Right lung (tissue), 10 donors: ENCODE measurements at places on chromosomes 4 and X. TPM values are rescaled to one million over a fixed set of nuclear protein-coding genes. Genes with fewer than 3 reads are reported as not detected.

MAB21L2 gene
- not detected for polyA plus RNA-seq

DNA sequence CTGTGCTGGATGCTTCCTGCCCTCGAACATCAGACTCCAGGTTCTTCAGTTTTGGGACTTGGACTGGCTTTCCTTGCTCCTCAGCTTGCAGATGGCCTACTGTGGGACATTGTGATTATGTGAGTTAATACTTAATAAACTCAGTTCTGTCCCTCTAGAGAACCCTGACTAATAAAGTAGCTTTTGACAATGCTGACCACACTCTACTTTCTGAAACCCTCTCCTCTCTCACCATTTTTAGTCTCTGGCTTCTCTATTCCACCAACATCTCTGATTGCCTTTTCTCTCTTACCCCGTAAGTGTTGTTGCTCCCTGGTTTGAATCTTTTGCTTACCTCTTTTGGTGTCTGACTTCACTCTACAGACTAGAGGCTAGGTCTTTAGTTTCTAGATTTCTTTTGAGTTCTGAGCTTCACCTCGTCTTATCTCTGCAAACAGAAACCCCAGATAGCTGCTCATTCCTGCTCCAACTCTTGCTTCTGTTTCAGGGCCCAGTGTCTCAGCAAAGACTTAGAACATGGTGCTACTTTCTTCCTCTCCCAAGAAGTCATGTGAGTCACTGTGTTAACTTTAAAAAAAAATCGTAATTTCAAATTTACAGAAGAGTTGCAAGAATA lies 11.4 kb downstream of the TMSB4X start:
- DNase-seq, result no peak

DNA sequence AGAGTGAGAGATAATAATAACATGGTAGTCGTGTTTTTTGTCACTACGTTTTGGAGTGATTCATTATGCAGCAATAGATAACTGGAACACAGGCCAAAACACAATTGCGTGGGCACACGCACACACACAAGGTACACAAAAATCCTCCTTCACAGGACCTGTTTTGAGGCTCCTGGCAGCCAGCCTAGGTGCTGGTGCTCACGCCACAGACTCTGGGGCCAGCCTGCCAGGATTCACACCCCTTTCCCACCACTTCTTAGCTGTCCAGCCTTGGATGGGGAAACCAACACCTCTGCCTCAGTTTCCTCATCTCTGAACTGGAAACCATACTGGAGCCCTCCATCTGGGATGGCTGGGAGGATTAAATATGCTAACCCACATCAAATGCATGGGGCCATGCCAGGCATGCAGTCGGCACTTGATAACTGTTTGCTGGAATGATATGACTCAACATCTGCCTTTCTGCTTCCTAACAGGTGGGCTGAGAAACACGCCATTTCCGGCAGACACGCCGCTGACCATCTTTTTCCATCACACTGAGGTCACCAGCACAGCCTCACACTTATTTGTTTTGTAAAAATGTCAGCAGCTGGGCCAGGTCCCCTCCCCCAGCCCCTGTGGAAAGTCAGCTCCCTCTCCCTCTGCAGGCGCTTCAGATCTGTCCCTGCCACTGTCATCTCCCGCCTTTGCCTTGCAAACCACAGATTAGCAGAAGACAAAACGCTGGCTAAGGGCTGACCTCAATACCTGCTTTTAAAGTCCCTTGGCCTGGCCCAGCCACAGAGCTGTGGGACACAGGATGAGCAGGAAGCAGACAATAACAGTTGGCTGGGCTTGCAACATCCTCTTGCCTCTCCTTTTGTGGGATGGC lies 237.5 kb downstream of the BCOR start:
- peak; percentile 49 for DNase-seq

DNA sequence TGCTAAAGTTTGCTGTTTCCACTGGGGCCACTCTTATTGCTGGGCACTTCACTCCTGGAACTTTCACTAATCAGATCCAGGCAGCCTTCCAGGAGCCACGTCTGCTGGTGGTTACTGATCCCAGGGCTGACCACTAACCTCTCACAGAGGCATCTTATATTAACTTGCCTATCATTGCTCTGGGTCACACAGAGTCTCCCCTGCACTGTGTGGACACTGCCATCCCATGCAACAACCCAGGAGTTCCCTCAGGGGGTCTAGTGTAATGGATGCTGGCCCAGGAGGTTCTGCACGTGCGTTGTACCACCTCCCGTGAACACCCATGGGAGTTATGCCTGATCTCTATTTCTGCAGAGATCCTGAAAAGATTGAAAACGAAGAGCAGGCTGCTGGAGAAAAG lies 41.8 kb upstream of the IQSEC2 start:
- no peak for DNase-seq

- no peak for DNase-seq
These were observed 453.1 kb downstream of the CCSER1 start for GRCh38 chr4:90580326-90580725.

BCAP31 gene
- polyA plus RNA-seq, result 139 TPM

UGT2B11 gene
- 0.74 TPM for polyA plus RNA-seq

GRCh38 chr4:98816386-98816785 lies 112.5 kb downstream of the EIF4E start:
- DNase-seq, result no peak

DNA sequence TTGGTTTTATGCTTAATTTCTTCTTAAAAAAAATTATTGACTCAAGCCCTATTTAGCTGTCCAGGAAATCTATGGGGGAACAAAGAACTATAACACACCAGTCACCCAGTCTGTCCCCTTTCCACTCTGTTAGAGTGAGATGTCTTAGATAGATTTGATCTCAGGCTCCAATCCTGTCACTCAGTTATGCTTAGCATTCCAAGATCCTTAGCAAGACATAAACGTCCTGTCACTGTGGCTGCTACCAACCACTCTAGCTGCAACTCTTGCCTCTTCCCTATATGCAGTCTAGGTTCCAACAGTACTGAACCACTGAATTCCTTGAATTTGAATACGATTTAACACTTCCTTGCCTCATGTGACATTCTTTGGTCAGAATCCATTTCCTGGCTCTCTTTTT lies 241.9 kb upstream of the NWD2 start:
- no peak for DNase-seq

ZDHHC15 gene
- polyA plus RNA-seq, result 7.1 TPM

GRCh38 chr4:101977076-101977475 lies 186.5 kb downstream of the BANK1 start:
- no peak for DNase-seq

GRCh38 chr4:158169931-158170690 lies 2.7 kb downstream of the GASK1B start:
- DNase-seq, result no peak

DNA sequence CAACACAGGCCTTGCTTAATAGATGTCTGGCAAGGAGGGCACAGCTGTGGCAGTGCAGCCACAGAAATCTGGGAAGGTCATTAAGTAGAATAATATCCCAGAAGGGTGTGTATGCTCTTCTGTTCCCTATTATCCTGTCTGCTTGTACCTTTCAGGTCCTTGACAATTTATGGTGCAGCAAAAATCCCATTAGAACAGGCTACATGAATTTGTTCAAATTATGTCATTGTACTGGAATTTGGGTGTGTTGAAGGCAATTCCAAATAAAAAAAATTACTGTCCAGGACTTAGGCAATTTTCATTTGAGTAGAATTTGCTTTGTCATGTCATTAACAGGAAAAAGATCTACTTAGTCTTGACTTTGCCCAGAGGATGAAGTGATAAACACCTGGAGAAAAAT lies 192.1 kb downstream of the IDS start:
- DNase-seq, result no peak

DNA sequence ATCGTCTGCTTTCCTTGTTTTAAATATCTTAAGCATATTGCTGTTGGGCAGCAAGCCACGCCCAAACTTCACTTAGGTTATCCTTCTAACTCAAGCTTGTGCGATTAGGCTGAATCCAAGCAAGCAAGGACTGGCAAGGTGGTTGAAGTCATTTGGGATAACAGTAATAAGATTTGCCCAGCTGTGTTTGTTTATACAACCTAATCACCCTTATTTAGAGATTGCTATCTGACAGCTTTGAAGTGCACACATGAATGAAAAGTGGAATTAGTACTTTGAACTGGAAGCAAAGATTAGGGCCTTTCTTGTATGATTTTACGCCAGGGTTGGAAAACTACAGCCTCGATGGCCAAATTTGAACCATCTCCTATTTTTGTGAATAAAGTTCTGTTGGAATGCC lies 182.1 kb downstream of the ASB9 start:
- no peak for DNase-seq

- no peak for DNase-seq
These were observed 309.4 kb downstream of the ARHGAP24 start for GRCh38 chr4:85784348-85784747.

DNA sequence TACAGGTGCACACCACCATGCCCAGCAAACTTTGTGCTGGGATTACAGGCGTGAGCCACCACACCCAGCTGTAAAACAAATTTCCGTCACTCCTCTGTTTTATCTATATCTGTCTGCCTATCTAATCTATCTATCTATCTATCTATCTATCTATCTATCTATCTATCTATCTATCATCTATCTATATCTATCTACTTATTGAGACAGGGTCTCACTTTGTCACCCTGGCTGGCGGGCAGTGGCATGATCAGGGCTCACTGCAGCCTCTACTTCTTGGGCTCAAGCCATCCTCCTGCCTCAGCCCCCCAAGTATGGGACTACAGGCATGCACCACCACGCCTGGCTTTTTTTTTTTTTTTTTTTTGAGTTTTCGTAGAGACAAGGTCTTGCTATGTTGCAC lies 20.6 kb downstream of the AKAP14 start:
- DNase-seq, result no peak

DNA sequence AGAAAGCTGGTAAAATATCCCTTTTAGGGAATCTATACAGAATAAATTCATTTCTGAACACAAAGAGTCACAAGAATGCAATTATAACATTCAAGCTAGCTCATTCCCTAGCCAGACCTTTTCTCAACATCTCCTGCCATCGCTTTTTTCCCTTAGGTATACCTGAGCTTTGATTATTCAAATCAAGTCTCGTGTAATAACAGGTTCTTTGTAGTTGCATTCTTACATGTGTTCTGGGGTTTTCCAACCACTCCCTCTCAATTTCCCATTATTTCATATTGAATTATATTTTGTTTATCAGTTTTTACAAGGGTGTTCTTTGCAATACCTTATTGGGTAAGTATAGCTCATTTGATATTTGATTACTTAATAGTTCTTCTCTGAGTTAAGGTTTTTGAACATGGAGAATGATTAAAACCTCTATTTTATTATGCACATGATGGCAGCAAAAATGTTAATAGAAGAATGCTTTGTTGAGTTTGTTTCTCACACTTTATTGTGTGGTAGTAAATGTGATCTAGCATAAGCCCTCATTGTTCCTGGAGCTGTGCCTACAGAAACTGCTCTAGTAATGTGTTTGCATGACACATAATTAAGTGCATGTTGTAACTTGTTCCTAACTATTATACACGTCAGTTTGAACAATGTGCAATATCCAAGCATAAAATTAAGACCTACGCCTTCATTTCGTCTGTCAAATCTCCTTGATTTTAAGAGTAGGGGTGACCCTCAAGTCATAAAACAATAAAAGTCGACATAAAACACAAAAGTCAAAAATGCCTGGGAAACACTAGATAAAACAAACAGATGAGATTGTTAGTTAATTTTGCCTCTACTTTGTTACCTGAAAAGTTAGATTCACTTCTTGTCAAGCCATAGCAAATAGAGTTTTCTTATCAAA lies 124.0 kb upstream of the POF1B start:
- DNase-seq, result no peak

UGT2A3 gene
- polyA plus RNA-seq, result 5.3 TPM

GRCh38 chrX:133461231-133461630 lies 45.9 kb upstream of the GPC4 start:
- no peak for DNase-seq

DNA sequence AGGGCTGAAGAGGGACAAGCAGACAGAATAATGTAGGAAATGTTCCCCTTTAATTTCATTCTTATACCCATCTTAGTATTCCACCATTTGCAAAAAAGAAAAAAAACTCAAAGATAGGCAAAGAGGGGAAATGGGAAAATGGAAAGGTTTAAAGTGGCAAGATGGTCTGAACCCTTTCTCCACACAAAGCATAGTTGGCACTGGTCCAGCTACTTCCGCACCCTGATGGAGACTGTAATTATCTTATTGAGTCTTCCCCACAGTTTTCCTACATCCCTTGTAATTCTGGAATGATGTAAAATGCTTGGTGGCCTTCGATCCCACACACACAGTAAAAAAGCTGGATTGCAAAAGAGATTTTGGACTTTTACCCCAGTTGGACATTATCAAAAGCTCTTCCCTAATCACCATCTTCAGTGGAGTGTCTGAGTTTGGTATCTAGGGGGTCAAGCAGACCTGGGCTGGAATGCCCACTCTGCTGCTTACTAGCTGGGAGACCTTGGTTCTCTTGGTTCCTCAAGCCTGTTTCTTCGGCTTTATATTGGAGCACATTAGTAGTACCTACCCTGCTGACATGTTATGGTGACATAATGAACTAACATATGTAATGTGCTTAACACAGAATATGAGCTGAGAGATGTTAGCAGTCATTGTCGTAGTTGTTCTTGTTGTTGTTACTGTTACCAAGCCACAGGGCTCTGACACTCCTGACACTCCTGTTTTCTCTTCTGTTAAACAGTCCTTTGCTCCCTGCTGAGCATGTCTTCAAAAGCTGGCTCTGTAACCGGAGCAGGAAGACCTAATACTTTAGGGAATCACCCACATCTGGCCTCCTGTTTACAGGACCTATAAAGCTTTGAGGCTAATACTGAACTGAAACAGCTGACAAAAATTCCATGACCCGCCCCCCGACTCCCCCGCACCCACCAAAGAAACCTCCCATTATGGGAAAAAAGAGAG lies 4.7 kb downstream of the SRPX2 start:
- DNase-seq, result no peak

CXCL1 gene
- polyA plus RNA-seq, result 0.84 TPM

DNA sequence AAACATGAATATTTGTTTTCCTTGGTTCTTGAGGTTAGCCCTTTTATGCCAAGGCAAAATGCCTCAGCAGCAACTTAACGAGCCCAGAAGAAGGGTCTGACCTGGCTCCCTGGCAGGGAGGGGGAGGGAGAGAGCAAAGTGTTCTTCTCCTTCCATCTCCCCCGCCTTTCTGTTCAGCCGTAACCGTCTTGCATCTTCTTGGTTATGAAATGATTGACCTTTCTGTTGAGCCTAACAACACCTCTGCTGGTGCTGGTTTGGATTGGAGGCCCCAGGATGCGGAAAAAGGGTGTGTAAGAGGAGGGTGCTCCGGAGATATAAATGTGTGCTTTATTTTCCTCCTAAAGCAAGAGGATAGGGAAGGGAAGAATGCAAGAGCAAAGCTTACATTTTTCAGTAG lies 44.7 kb downstream of the PTTG2 start:
- DNase-seq, result no peak
